ENCODE measurements at places on chromosomes 5 and 9.

- no peak for DNase-seq
Measured at GRCh38 chr5:36040651-36041536, 25.8 kb downstream of the UGT3A2 start.

DNA sequence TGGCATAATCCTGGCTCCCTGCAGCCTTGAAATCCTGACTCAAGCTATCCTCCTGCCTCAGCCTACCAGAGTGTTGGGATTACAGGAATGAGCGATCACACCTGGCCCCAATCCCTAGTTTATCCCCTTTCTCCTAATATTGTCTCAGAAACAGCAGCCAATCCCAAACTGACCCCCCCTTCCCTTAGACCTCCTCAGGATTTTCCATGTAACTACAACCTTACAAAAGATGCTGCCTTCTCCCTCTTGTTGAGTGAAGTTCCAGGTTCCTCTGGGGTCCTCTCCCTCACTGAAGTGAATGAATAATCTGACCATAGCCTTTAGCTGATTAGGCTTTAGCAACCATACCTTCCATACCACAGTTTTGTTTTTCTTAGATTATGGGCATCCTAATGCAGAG is 25.9 kb upstream of the MSANTD3 start:
- no peak for DNase-seq

DNA sequence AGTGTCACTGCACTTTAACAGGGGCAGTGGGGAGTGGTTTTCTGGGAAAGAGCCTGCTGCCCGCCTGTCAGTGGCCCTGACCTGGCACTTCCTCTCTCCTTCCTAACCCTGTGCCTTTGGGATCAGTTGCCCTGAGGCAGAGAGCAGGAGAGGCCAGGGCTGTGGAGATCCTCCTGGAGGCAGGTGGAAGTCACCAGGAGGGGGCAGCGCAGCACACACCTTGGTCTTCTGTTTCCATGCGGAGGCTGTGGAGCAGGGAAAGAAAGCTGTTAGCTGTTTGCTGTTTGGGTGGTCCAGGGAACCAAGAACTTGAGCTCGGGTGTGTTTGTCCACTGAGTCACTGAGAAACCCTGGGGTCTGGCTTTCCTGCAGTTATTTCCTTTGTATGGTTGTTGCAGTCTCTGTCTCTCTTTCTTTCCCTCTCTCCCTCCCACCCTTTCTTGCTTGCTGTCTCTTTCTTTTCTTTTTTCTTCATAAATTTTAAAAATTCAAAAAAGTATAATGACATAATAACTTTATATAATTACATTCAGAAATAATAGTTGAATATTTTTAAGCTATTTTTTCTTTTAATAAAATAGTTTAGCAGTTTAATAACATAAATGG is 28.1 kb downstream of the NTRK2 start:
- peak; percentile 19 for DNase-seq

- DNase-seq = no peak
Measured at GRCh38 chr9:16501726-16502125, 368.7 kb downstream of the BNC2 start.

Measured in T-helper 2 cell treated with Interferon-gamma antibody and Interleukin-4, amounts not matched to agents 5 μg/mL and 100 μg/mL, for 36 hours (primary cell).